Subcutaneous preadipocyte (primary cell): ENCODE measurements at places on chromosomes 2 and 18. TPM values are rescaled to one million over a fixed set of nuclear protein-coding genes. Genes with fewer than 3 reads are reported as not detected.

The RHBDD1 gene
- total RNA-seq, result 14.0 and 21.7 TPM in 2 replicates

The TMEM17 gene
- 1.1 and 1.2 TPM in 2 replicates for total RNA-seq

The VWC2L gene
- total RNA-seq, result not detected in 2 replicates

The CHRND gene
- total RNA-seq, result not detected in 2 replicates

The ZNF892 gene
- 4.4 and 5.3 TPM in 2 replicates for total RNA-seq

The TRPM8 gene
- total RNA-seq, result 0.20 and 0.73 TPM in 2 replicates

The NPPC gene
- not detected in 2 replicates for total RNA-seq

The MARCHF4 gene
- under 0.01 and 1.6 TPM in 2 replicates for total RNA-seq

The SLC11A1 gene
- total RNA-seq, result under 0.01 and 0.20 TPM in 2 replicates

The DCC gene
- under 0.01 TPM in 1 of 2 replicates, not detected in the other for total RNA-seq

The DAW1 gene
- 2.0 and 5.5 TPM in 2 replicates for total RNA-seq

The FAHD2B gene
- 3.5 and 5.1 TPM in 2 replicates for total RNA-seq

The FBXO15 gene
- total RNA-seq, result 0.37 and 0.78 TPM in 2 replicates

The TCF7L1 gene
- total RNA-seq, result 1.8 and 2.2 TPM in 2 replicates

The NYAP2 gene
- total RNA-seq, result not detected in 2 replicates

The DTNA gene
- 24.6 and 31.6 TPM in 2 replicates for total RNA-seq

The ZEB2 gene
- total RNA-seq, result 70.9 and 79.4 TPM in 2 replicates

The FOSL2 gene
- total RNA-seq, result 39.7 and 47.5 TPM in 2 replicates

The TMEM200C gene
- total RNA-seq, result under 0.01 TPM in 1 of 2 replicates, not detected in the other

The TRIM54 gene
- total RNA-seq, result not detected in 2 replicates

The RNASEH1 gene
- 26.1 and 38.5 TPM in 2 replicates for total RNA-seq

The M1AP gene
- not detected in 2 replicates for total RNA-seq
